ENCODE measurements at places on chromosomes 4 and X.

GRCh38 chrX:70613295-70613694 is 168.7 kb downstream of the DLG3 start:
- DNase-seq = no peak

GRCh38 chr4:62037571-62037970 is 837.4 kb downstream of the ADGRL3 start:
- no peak for DNase-seq

- DNase-seq = no peak
Observed at GRCh38 chr4:80196259-80196921, 913 bp upstream of the PRDM8 start.

GRCh38 chr4:47686294-47686872 is 151.5 kb downstream of the CORIN start:
- peak; percentile 26 for DNase-seq

DNA sequence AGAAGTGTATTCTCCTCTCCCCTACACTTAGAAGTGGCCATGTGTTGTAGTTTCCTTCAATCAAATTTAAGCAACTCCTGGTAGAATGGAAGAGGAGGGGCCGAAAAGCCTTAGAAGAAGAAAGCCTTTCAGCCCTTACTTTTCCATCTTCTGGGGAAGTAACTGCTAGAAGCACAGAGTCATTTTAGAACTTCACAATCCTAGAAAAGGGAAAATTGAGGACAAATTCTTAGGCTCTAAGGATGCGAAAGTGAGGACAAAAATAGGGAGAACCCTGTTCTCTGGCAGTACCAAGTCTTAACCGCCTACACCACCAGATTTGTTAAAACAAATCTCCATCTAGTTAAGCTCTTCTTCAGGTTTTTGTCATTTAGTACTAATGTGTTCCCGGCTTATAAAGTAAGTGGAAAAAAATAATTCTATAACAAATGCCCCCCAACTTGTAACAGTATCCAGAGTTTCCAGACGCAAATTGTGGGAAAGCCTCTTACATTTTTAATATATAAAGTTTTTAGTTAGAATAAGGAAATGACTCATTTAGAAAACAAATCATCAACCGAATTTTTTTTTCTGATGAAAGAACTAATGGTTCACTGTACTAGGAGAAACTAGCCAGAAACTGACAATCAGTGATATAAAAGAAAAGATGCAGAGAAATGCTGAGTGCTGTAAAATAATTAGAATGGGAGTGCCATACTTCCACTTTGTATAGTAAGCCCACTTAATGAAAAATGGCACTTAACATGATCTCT is 76.0 kb downstream of the ARAP2 start:
- DNase-seq = no peak

DNA sequence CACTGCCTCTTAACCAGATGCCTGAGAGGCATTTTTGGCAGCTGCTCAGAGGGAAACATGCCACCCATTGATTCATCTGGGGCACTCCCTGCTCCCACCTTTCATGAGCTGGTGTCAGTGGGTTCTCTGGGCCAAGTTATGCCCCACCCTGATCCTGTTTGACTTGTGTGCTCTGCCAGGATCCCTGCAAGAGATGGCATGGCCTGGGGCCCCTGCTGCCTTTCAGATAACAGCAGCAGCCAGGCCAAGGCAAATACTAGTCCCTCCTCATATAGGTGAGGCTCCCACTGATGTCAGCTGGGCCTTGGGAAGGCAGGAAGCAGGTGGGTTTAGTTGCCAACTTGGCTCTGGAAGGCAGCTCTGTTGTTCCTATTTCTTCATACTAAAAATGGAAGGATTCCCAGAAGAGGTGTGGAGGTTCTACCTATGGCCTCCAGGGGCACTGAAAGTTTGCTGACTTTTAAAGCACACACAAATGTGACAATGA is 192.9 kb upstream of the RBPJ start:
- no peak for DNase-seq

DNA sequence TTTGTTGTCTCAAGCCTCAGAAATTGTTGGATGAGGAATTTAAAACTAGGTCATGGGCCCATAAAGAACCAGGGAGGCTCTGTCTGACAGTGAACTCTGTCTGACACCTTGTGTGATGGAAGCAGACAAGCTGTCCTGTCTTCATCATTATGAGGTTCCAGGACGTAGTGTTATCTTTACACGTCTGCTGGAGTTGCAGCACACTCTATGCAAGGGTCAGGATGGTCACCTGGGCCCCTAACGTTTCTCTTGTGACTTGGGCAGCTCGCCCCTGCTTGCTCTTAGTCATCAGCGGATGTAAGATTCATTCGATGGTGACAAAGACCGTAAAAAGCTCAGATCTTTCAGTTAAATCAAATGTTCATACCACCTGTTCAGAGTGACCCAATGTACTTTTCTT is 92.0 kb upstream of the ADGRG2 start:
- DNase-seq = no peak

Data from stimulated activated naive CD4-positive, alpha-beta T cell (primary cell).